ENCODE measurements at places on chromosomes 6 and 20. TPM values are rescaled to one million over a fixed set of nuclear protein-coding genes. Genes with fewer than 3 reads are reported as not detected.

DNA sequence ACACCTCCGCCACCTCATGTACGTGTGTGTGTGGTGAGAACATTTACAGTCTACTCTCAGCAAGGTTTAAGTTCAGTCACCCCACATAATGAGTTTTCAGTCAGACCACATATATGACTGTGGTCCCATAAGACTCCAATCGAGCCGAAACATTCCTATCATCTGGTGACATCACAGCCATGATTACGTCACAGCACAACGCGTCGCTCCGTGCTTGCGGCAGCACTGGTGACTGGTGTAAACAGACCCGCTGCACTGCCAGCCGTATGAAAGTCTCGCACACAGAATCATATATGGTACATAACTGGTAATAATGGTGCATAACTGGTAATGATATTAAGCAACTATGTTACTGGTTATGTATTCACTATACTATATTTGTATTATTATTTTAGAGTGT lies 150.7 kb downstream of the DLL1 start:
- DNase-seq: peak; percentile 21

DNA sequence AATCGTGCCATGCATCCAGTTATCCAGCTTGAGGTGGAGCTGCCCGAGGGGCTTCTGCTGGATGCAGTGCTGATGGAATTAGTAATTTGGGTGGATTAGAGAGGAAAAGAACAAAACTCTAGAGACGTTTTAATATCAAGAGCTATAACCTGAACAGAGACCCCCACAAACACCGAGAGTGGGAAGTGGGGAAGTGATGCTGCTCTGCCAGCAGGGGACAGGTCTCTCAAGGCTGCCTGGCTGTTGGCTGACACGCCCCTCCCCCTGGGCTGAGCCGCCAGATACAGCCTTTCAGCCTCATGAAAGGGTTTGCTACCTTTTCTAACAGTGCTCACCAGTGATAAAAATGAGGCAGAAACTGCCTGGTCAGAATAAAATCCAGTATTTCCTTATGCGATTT lies 9.6 kb downstream of the LEMD2 start:
- no peak for DNase-seq

- no peak for DNase-seq
These were observed 31.6 kb downstream of the CNR1 start for GRCh38 chr6:88134575-88134974.

- DNase-seq: no peak
These were observed 118.4 kb downstream of the FARS2 start for GRCh38 chr6:5379647-5380242.

DNA sequence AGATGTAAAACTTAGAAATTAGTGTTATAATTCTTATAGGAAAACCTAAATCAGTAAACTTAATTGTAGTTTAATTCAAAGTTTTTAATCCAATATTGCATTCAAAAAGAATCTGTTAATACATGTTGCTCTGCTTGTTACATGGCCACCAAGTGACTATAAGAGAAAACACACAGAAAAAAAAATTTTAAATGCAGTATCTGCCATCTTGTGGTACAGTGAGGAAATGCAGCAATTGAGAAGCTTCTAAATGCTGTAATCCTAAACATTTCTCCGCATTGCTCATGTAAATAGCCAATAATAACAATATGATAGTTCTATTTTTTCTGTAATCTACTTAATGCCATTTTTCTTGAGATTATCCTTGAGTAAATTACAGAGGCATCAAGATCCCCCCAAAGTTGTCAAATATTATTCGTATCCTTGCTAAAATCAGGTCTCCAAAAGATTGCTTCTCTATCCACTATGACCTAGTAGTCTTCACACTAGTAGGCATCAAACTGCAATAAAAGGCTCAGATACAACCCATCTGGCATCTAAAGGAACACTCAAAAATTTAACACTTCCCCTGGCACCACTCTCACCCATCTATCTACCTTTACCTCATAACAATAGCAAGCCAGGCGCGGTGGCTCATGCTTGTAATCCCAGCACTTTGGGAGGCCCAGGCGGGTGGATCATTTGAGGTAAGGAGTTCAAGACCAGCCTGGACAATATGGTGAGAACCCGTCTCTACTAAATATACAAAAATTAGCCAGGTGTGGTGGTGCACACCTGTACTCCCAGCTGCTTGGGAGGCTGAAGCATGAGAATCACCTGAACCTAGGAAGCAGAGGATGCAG lies 34.6 kb downstream of the HDAC2 start:
- DNase-seq: peak; percentile 22

- no peak for DNase-seq
These were observed 300.2 kb downstream of the CLIC5 start for GRCh38 chr6:45715508-45715803.

GRCh38 chr6:135380793-135381192 lies 116.7 kb downstream of the AHI1 start:
- no peak for DNase-seq

DNA sequence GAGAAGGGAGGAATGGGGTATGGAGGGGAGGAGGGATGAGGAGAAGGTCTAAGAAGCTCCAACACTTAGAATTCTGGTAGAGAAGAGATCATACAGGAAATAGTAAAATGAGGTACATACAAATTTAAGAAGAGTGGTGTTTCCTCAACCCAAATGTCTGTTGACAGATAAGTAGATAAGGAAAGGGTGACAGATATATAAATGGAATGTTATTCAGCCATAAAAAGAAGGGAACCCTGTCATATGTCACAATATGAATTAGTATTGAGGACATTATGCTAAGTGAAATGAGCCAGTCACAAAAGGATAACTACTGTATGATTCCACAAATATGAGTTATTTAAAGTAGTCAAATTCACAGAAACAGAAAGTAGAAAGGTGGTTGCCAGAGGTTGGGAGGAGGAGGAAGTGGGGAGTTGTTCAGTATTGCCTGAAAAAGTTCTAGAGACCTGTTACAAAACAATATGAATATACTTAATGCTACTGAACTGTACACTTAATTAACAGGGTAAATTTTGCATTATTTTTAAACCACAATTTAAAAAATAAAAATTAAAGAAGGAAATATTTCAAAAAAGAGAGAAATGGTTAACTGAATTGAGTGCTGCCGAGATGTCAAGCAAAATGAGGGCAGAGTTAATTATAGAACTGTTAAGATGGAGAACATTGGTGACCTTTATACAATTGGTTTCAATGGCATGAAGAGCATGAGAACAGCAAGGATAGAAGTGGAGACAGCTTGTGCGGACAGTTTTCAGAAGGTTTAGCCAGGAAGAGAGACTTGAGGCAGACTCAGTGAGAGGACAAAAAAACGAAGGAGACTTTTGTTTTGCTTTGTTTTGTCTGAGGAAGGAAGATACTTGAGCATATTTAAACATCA lies 47.6 kb upstream of the ADGRF4 start:
- no peak for DNase-seq

The MAS1 gene
- not detected for total RNA-seq

The IYD gene
- not detected for total RNA-seq

The C6orf163 gene
- 1.7 TPM for total RNA-seq
